ENCODE measurements at places on chromosomes 2 and 18.

DNA sequence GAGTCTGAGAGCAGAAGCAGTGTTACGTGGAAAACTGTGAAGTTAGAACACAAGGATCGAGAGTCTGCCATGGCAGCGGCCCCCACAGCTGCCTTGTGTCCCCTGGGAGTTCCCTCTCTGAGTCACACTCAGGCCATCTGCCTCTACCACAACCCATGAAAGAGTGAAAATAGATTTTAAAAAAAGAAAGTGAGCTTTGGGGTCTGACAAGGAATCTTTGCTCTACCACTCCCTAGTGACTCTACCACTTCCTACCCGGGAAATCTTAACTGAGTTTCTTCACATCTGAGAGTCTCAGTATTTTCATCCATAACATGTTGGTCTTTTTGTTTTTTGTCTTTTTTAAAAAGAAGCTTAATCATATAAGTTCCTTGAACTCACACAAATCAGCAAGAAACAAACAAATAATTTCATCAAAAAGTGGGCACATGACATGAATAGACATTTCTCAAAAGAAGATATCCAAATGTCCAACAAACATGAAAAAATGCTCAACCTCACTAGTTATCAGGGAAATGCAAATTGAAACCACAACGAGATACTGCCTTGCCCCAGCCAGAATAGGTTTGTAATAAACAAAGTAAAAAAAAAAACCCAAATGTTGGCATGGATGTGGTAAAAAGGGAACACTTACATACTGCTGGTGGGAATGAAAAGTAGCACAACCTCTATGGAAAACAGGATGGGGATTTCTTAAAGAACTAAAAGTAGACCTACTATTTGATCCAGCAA, 2.4 kb upstream of the MSGN1 start:
- DNase-seq = no peak

DNA sequence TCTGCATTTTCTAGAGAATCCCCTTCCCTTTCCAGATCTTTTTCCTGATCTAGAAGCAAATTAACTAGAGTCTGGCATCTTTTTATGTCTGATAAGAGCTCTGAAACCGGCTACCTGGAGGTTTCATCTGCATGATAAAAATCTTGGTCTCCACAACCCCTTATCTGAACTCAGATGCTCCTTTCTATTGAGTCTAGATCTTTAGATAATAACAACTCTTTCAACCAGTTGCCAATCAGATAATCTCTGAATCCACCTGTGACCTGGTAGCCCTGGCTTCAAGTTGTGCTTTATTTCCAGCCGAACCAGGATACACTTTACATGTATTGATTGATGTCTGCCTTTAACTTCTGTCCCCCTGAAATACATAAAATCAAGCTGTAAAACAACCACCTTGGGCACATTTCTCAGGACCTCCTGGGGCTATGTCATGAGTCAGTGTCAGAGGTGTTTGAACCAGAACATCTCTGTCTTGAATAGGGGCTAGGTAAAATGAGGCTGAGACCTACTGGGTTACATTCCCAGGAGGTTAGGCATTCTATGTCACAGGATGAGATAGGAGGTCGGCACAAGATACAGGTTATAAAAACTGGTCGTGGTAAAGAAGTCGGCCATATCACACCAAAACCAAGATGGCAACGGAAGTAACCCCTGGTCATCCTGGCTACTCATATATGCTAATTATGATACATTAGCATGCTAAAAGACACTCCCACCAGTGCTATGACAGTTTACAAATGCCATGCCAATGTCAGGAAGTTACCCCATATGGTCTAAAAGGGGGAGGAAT, 20.8 kb downstream of the RALBP1 start:
- DNase-seq = no peak

- no peak for DNase-seq
Observed at GRCh38 chr2:23590241-23590869, 205.4 kb downstream of the KLHL29 start.

DNA sequence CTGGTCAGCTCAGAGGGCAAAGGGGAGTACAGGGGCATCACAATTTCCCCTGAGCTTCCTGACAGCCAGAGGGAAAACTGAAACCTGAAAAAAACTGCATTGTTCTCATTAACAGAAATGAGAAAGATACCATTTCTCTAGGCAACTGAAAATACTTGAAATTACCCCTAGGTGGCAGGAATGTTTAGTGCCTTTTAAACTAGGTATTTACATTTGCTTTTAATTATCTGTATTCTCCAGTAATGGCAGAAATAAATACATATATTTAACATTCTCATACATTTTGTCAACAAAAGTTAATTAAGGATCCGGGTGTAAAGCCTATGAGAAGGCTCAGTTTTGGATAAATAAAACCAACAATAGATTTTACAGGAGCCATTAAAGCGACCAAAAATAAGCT, 34.5 kb downstream of the RPL31 start:
- no peak for DNase-seq

- DNase-seq = no peak
Observed at GRCh38 chr2:26461601-26462023, 16.3 kb downstream of the OTOF start.

GRCh38 chr2:185771396-185771795, 32.8 kb downstream of the FSIP2 start:
- DNase-seq = no peak

DNA sequence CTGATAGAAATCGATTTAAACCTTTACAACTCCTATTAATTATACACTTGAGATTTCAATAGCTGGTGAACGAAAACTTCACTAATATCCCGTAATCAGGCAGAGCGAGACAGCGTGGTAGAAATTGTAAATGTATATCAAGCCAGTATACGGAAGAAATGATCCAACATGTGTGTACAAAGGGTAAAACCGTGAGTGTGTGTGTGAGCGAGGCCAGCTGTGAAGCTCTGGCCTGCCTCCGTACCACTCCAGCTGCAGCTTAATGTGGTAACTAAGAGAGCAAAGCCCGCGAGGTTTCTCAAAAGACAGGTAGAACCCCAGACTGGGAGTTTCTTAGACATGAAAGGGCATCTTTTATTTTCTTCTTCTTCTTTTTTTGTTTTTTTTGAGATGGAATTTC, 52.3 kb upstream of the ZNF516 start:
- DNase-seq = no peak

GRCh38 chr2:127763776-127764175, 47.2 kb downstream of the WDR33 start:
- no peak for DNase-seq

DNA sequence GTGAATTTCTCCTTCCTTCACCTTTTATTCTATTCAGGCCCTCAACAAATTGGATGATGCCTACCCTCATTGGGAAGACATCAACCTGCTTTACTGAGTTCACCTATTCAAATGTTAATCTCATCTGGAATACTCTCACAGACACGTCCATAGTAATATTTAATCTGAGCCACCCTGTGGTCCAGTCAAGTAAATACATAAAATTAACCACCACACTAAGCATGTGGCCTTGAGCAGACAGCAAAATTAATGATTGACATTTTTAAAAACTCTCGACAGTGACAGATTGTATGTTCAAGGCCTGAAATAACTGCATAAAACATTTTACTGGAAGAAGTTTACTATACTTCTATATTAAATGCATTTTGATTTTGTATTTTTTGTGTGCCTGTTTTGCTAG, 540.6 kb upstream of the GCFC2 start:
- no peak for DNase-seq

GRCh38 chr18:25560369-25560768, 208.4 kb upstream of the ZNF521 start:
- no peak for DNase-seq

GRCh38 chr2:156077041-156077742, 255.3 kb downstream of the NR4A2 start:
- DNase-seq = no peak

DNA sequence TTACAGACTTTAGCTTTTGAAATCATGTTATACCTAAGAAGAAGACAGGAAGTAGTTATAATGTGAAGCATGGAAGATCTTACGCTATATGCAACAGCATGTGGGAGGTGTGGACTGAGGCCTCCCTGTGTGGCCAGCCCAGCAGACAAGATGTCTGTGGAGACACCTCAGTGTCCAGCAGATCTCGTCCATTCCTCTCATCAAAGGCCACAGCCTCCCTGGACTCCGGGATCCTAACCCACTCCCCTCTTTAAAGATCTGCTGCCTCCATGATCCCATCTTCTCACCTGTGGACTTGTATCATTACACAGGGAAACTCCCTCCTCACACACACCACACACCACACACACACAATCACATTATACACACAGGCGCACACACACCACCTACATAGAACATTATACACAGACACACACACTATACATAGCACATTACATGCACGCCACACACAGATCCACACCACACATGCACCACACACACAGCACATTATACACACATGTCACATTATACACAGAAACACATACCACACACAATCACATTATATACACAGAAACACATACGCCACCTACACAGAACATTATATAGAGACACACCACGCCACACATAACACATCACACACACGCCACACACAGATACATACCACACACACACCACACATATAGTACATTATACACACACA, 89.5 kb downstream of the PXDN start:
- DNase-seq = no peak

GRCh38 chr2:198638577-198638976, 819.2 kb downstream of the SATB2 start:
- DNase-seq = no peak

- no peak for DNase-seq
Observed at GRCh38 chr2:149924028-149924427, 336.5 kb upstream of the MMADHC start.

DNA sequence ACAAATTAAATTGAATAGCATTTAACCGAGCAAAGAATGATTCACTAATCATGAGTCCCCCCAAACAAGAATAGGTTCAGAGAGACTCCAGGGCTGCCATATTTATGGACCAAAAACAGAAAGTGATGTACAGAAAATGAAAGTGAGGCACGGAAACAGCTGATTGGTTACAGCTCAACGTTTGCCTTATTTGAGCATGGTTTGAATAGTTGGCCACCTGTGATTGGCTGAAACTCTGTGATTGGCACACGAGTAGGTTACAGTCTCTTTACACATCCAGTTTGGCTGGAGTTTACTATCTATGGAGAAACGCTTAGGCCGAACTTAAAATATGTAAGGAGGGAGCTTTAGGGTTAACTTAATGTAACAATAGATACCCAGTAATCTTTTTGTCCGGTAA, 27.0 kb upstream of the DPYSL5 start:
- no peak for DNase-seq

DNA sequence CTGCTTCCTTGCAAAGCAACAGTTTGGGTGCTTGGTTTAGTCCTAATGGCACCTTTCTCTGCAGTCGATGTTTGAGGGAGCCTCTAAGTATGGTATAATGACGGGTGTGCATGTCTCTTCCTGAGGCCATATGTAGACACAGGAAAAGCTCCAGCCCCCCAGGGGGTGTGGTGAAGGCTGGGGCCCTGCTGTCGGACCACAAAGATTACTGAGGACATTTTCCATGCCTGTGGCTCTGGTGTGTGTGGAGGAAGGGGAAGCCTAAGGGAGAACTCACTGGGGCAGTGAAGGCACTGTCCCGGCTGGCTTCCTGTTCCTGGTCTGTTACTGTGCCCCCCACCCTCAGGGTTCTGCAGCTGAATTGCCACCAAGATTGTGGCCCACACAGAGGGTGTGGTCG, 187.1 kb downstream of the FHOD3 start:
- DNase-seq = no peak

GRCh38 chr2:145591109-145591809, 1071.3 kb upstream of the ZEB2 start:
- DNase-seq = no peak

DNA sequence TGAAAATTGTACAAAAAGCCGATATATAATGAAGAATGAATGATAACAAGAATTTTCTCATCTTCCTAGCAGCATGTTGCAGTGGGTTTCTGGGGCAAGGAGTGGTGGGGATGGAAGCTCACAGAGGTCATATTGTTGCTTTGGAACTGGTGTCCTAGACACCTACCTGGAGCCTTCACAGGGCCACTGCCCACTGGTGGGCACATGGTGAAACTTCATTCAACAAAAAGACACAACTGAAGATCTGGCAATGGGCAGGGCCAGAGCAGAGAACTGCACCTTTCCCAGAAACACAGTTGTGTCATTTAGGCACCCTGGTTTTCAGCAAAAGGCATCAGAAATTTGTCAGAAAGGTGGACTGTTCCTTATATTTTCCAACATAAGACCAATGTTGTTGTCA, 115.3 kb downstream of the FHOD3 start:
- no peak for DNase-seq

- no peak for DNase-seq
Observed at GRCh38 chr2:42123426-42123825, 45.7 kb upstream of the EML4 start.

GRCh38 chr2:173866874-173867618, 98.1 kb downstream of the SP3 start:
- no peak for DNase-seq

GRCh38 chr2:1069847-1070246, 119.2 kb downstream of the SNTG2 start:
- no peak for DNase-seq

DNA sequence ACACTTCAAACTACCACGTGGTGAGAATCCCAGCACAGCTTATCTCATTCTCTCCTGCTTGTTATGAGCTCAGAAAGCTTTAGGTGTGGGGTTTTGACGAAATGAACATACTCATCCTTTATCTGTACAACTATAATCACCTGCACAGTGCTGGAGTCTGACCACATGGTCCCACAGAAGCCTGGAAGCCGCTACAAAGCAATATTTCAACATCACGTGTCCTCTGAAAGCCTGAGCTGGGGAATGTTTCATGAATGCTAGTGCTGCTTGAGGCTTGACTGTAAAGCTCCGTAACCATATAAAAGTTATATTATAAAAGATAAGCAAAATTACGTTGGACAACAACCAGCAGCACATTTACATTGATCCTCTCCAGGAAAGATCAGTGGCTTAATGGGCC, 43.9 kb downstream of the PIEZO2 start:
- no peak for DNase-seq

DNA sequence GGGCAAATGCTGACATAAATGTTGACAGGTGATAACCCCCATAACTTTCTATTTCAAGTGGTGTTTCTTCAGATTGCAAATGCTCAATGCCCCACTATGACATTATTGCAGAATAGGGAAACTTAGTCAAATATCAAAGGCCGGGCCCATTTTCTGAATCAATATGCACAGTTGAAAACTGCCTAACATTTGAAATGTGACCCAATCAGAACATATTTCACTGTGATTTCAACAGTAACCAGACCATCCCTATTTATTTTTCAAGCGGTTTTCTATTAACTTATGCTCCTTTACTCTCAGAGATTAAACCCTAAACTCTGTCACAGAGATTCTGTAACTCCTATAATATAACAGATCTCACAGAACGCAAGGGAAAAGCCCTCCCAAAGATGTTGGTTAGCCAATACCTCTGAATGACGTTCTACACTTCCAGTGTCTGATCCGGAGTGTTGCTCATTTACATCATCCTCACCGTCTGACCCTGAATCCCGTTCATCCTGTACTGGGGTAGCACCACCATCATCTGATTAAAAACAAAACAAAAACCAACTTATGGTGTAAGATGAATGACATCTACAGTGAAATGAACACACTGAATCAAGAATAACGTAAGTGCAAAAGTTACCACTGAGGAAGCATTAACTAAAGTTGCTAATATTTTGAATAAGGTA, 2.9 kb downstream of the IWS1 start:
- no peak for DNase-seq

Data from stimulated activated CD4-positive, alpha-beta T cell treated with anti-CD3 and anti-CD28 coated beads, Interleukin-4, amount 100 ng/mL, for 24 hours (primary cell).